ENCODE measurements at places on chromosomes 4 and X.

DNA sequence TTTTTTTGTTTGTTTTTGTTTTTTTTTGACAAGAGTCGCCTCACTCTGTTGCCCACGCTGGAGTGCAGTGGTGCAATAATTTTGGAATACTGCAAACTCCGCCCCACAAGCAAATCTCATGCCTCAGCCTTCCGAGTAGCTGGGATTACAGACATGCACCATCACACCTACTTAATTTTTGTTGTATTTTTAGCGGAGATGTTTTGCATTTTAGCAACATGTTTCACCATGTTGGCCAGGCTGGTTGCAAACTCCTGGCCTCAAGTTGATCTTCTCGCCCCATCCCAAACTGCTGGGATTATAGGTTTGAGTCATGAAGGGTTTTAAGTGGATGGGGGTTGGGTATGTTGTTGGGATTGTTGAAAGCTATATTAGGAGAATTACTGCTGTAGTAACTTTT lies 270.9 kb upstream of the LCORL start:
- DNase-seq = no peak

DNA sequence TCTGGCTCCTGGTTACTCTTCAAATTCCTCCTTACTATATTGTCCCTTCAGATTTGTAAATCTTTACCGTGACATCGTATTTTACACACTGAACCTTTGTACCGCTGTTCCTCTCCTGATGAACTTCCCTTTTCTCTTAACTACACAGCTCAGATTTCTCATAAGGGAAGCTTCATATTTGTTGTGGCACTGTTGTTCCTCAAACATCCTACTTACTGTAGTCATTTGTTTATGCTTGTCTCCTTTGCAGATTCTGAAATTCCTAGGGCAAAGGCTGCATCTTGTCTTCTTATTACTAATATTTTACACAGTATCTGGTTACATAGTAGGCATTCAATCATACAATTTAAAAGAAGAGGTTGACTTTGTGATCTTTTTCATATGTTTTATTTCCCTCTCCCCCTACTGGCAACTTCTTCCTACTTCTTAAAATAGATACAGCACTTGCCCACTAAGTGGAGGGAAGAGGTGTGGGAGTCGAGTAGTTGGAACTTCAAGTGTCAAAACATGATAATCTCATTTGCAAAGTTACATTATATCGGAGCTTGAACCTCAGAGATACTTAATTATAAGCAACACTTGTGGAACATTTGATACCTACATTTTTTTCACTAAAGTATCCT lies 50.0 kb downstream of the TET2 start:
- DNase-seq = no peak

GRCh38 chr4:4333265-4333706 lies 43.2 kb downstream of the ZBTB49 start:
- DNase-seq = no peak

- DNase-seq = no peak
These were observed 6.1 kb downstream of the HOPX start for GRCh38 chr4:56674984-56675383.

GRCh38 chr4:19123681-19124080 lies 1102.1 kb upstream of the LCORL start:
- DNase-seq = no peak

DNA sequence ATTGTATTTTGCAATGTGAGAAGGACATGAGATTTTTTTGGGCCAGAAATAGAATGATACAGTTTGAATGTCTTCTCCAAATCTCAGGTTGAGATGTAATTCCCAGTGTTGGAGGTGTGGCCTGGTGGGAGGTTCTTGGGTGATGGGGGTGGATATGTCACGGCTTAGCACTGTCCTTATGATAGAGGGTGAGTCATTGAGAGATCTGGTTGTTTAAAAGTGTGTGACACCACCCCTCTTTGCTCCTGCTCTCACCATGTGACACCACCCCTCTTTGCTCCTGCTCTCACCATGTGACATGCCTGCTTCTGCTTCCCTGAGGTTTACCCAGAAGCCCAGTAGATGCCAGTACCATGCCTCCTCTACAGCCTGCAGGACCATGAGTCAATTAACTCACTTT lies 1226.9 kb downstream of the PCDH7 start:
- DNase-seq = no peak

DNA sequence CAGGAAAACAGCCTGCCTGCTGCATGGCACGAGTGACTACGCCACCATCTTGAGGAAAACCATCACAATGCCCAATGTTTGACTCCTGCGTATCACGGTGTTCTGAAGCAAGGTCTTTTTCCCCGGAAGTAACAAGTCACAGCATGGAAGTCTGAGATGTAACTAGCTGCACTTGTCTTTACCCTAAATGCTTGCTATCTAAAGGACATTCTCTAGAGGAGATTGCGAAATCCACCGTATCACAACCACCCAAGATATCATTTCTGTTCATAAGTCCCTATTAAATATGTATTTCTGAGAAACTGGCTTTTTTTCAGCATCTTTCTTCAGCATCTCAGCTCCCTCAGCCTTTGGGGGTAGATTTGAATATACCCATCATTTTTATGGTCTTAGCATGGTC lies 1565.1 kb downstream of the ARAP2 start:
- no peak for DNase-seq

DNA sequence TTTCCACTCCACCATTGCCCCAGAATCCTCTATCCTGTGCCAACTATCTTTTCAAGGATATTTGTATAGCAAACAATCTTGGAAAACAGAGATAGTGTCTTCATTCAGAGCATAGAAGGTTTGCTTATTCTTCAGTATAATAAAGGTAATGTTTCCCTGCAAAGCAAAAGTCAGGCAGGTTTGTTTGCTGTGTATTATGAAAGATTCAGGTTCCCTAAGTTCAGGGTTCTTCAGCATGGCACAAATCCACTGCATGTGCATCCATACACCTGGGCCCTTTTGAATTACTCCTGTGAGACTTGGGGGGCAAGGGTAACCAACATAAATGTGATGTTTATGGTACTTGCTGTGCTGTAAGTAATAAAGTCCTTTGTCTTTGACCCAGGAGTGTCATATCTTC lies 33.2 kb upstream of the ZC4H2 start:
- no peak for DNase-seq

Data from cortex of kidney (tissue), 1 donor.